M059J (cell line): ENCODE measurements at places on chromosomes 12 and 14.

GRCh38 chr12:78331753-78332152 is 501.1 kb downstream of the NAV3 start:
- DNase-seq: no peak

- peak; percentile 97 for DNase-seq
These were observed 64.5 kb upstream of the STK38L start for GRCh38 chr12:27179400-27180214.

DNA sequence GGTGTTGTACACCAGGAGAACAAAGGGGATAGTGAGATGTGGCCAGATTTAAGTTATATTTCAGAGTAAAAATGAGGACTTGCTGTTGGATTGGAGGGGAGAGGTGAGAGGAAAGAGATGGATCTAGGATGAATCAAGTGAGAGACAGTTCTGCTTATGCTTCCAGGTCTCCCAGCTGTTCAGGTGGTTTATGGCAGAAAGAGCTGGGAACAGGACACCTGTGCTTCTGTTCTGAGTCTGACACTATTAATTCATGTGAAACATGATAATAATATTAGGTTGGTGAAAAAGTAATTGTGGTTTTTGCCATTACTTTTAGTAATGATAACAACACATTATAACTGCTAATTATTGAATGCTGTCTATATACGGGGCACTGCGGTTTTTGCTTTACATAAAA is 55.7 kb downstream of the SLC15A5 start:
- no peak for DNase-seq

- no peak for DNase-seq
These were observed 17.7 kb downstream of the SLC4A8 start for GRCh38 chr12:51442324-51442723.

DNA sequence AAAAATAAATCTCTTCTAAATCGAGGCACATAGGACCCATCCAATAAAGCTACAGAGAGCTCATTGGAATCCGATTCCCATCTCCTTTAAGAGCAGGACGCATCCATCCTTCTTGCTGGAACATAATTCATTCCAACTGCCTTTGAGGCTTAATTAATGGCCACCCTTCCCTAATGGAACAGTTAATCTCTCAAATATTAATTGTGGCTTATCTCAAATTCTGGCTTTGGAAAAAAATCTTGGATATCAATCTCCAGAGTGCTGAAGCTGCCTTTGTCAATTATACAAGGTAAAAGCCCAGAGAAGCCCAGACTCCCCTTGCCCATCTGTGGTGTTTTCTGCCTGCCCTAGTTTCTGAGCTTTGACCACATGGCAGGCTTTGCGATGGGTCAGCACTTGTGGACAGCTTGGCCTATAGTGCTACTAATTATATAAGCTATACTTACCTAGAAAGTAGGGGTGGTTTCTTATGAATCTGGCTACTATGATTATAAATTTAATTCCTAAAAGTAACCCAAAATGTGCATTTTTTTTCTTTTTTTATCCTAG is 246.3 kb downstream of the NUAK1 start:
- no peak for DNase-seq

DNA sequence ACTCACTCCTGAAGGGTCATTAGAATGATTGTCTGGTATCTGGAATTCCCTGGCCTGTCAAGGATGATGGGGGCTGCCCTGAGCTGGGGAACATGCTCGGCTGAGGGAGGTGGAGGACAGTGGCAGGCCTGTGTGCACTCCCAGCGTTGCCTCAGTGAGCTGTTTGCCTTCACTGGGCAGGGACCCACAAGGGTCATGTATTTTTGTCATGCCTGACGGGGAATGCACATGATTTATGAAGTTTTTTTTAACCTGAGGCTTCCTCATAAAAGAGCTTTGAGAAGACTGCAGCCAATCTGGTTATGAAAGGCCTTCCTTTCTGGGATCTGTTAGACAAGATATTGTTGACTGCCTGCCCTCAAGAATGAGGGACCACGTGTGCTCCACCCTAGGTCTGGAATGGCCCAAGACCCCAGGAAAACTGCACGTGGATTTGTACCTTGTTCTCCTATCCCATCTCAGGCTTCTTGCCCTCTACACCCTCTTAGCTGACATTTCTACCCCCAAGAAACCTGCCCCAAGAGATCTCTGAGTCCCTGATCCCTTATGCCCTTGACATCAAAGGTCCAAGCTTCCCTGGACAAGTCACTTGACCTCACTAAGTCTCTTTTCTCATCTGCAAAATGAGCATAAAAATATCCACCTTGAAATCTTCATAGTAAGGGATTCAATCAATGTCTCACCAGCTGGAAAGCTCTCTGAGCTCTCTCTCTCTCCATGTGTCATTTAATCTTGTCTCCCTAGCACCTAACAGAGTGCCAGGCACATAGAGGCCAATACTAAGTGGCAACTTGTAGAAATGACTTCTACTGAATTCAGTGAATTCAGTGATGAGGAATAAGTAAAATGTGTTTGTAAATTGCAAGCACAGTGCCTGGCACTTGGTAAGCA is 24.5 kb upstream of the COL2A1 start:
- DNase-seq: peak; percentile 26

GRCh38 chr12:105504286-105504685 is 173.8 kb downstream of the C12orf75 start:
- no peak for DNase-seq

DNA sequence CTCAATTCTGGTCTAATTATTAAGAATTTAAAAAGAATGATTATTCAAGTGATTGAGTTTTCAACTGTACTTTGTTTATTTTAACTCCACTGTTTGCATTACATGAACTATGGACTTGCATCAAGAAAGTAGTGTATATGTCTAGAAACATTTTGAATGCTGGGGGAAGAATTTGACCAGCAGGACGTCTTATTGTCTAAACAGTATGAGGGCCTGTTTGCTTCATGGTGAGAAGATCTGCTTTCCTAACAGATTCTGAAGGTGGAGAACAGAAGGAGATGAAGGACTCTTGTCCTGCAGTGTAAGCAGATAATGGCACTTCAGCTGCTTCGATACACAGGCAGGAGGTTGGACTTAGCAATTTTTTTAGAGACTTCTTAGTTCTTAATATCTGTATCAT is 176.0 kb downstream of the DACT1 start:
- no peak for DNase-seq

- DNase-seq: no peak
These were observed 422.3 kb downstream of the FUT8 start for GRCh38 chr14:65834812-65835211.

DNA sequence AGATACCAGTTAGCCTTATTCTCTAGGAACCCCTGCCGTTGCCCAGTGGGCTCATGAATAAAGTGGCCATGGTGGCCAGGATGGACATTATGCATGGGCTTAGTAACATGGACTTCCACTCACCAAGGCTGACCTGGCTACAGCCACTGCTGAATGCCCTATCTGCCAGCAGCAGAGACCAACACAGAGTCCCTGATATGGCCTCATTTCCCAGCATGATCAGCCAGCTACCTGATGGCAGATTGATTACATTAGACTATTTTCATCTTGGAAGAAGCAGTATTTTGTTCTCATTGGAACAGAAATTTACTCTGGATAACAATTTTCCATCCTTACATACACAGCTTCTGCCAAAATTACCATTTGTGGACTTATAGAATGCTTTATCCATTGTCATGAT is 16.2 kb upstream of the LPCAT3 start:
- DNase-seq: no peak

- no peak for DNase-seq
These were observed 135.1 kb downstream of the SLC41A2 start for GRCh38 chr12:104822941-104823340.

DNA sequence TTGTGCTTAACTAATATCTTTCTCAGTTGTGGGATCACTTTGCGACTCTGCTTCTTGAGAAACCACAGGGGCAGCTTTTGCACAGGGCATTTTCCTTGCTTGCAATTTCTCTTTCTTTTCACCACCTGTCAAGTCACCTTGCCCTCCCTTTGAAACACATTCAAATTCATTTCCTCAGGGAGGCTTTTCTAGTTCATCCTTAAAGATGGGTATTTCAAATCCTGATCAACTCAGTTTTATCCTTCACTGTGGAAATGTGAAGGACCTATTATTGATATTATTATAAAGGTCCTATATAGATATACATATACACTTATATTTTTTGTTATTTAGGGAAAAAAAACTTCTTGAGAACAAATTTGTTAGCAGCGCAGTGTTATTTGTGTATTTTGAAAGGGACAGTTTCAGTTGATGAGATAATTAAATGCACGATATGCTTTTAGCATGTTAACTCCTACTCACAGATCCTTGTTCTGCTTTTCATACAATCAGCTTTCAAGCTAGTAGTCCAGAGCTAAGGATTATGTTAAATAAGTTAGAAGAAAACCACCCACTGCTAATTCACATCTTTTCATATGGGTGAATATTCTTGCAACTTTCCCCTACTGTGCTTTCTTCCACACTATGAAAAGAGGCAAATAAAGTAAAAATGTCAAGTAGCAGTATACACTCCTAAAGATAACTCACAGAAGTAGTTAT is 501.4 kb upstream of the RGS6 start:
- DNase-seq: no peak

GRCh38 chr12:105206686-105207374 is 29.1 kb downstream of the APPL2 start:
- no peak for DNase-seq

DNA sequence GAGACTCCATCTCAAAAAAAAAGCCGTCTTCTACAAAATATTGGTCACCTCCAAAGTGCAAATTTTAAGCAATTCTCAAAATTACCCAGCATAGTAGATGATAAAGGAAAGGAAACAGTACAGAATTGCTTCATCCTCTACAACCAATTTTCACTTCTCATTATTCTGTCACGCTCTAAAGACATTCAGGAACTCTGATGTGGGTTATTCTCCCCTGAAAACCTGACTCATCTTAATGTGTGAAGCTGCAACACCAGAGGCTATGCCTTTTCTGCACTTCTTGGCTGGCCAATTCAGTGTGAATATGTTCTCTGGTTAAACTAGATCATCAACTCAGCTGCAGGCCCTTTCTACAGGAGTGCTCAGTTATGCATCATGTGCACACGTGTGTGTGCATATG is 11.0 kb downstream of the PTGER2 start:
- peak; percentile 77 for DNase-seq

- DNase-seq: no peak
These were observed 4.1 kb upstream of the KIF26A start for GRCh38 chr14:104134061-104134965.

DNA sequence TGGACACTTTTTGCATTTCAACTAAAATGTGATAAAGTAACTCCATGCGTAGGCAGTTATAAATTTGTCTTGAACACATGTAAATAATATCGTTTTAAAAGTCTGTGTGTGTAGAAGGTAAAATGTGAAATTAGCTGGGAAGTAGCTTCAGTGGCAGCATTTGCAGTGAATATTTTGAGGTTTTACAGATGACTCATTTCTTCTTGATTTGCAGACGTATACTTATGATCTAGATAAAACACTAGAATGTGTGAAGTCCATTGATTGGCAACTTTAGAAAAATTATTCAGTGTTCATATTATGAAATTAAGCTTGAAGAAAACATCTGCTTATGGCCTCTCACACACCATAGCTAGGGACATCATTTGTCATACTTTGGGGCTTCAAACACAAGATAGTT is 788.6 kb upstream of the NOVA1 start:
- DNase-seq: no peak

GRCh38 chr14:100586153-100586402 is 1.1 kb downstream of the BEGAIN start:
- no peak for DNase-seq

DNA sequence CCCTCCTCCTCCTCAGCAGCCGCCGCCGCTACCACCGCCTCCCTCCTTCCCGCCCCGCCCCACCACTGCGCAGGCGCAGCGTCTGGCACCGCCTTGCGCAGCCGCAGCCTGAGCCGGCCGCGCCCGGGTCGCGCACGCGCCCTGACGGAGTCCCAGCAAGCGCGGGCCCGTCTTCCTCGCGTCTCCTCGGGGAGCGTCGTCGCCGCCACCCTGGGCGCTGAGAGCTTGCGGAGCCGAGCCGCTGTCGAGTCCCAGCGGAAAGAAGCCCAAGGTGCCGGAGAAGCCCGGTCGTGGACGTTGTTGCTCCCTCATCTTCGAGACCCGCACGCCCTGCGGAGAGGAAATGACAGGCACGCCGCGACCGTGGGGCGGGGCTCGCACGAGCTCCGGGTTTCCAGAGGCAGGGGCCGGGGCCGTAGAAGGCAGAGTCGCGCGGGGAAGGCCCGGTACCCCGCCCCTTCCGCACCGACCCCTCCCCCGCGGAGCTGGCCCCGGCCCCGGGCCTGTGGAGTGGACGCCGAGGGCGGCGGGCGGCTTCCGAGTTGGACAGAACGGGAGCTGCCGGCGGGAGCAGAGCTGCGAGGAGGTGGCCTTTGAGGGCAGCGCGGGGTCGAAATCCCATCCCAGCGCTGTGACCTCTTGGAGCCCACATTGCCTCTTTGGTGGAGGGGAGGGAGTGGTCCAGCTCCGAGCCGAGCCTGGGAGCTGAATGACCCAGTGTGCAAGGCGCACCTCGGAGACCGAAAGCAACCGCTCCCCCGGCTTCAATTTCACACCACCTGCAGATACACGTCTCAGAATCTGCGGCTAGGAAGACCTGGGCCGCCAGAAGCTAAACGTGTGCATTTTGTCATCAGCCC is 469 bp upstream of the RAB35 start:
- peak; percentile 88 for DNase-seq

DNA sequence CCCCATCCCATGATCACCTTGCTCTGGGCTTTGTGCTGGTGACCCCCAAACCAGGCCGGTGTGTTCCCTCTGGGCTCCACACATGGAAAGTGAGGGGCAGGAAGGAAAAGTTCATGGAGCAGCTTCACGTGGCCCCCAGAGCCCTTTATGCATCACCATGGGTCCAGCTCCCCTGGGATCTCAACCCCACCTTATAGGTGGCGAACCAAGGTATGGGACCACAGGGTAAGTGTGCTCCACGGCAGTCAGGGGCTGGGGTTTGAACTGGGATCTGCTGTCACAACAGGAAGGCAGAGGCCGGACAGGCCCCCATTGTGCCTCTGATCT is 7.4 kb upstream of the BEGAIN start:
- no peak for DNase-seq

- peak; percentile 42 for DNase-seq
These were observed 1.4 kb downstream of the FIGNL2 start for GRCh38 chr12:51846911-51847642.

- no peak for DNase-seq
These were observed 509 bp downstream of the PLEKHG6 start for GRCh38 chr12:6310771-6311610.
